ENCODE measurements at places on chromosomes 7 and 10.

GRCh38 chr10:24432478-24433416 lies 223.8 kb downstream of the KIAA1217 start:
- DNase-seq: no peak

DNA sequence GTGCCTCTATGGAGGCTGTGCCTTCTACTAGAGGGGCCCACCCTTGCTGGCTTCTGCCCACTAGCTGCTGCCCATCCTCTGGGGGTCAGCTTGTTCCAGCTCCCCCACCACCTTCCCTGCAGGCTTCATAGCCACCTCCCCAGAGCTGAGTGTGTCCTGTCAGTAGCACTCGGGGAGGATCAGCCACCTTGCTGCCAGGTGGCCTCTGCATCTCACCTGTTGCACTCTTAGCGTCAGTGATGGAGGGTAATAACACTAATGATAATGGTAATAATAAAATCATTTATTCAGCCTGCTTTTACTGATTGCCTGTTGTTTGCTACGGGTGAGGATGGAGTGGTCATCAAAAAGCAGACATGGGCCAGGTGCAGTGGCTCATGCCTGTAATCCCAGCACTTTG lies 377.6 kb downstream of the LRMDA start:
- no peak for DNase-seq

GRCh38 chr7:1234049-1234880 lies 1.6 kb downstream of the UNCX start:
- DNase-seq: no peak

- no peak for DNase-seq
Measured at GRCh38 chr7:103887853-103888602, 101.4 kb downstream of the RELN start.

DNA sequence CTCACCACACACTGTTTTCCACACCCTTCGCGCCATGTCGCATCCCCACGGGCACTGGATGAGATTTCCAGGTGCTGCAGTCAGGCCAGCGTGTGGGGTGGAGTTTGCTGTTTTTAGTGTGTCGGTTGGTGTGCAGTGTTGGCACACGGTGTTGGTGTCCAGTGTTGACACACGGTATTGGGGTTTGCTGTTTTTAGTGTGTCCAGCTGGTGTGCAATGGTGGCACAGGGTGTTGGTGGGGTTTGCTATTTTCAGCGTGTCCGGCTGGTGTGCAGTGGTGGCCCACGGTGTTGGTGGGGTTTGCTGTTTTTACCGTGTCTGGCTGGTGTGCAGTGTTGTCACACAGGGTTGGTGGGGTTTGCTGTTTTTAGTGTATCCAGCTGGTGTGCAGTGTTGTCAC lies 20.1 kb upstream of the PRKAR1B start:
- no peak for DNase-seq

DNA sequence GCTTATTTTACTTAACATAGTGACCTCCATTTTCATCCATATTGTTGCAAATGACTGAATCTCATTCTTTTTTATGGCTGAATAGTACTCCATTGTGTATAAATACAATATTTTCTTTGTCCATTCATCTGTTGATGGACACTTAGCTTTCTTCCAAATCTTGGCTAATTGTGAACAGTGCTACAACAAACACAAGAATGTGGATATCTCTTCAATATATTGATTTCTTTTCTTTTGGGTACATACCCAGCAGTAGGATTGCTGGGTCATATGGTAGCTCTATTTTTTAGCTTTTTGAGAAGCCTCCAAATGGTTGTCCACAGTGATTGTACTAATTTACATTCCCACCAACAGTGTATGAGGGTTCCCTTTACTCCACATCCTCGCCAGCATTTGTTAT lies 58.0 kb downstream of the CREB5 start:
- no peak for DNase-seq

GRCh38 chr10:27088119-27089044 lies 11.9 kb downstream of the ANKRD26 start:
- DNase-seq: no peak

GRCh38 chr7:24908727-24909126 lies 71.3 kb downstream of the OSBPL3 start:
- DNase-seq: no peak

DNA sequence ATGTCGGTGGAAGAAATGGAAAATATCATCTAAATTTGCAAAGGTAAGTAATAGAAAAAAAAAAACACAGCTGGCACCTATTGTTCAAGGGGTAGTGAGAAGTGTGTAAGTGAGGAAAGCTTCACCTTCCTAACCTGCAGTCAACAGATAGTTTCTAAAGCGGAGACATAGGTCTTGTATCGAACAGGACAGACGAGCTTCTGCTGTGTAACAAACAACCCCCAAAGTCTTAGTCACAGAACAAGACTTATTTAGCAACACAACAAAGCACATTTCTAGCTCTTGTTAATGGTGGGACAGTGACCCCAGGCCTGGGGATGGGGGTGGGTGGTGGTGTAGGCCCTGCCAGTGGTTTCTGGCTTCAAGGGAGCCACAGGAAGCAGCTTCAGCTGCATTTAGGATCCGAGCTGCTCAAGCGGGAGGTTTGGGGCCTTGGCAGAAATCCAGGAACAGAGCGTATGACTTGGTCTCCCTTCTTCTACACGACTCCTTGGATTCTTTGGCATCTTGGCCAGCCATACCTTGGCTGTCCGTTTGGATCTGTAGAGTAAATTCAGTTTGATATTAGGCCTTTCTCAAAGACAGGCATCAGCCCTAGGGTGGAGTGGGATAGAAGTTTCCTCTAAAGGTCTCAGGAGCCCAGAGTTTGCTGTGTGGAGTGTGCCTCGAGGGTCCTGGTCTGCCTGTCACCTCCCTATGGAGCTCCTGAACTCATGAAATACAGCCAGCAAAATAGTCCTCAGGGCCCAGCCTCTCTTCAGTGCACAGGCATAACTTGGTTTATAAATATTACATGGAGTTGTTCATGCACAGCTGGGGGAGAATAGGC lies 56.9 kb upstream of the SHH start:
- no peak for DNase-seq

DNA sequence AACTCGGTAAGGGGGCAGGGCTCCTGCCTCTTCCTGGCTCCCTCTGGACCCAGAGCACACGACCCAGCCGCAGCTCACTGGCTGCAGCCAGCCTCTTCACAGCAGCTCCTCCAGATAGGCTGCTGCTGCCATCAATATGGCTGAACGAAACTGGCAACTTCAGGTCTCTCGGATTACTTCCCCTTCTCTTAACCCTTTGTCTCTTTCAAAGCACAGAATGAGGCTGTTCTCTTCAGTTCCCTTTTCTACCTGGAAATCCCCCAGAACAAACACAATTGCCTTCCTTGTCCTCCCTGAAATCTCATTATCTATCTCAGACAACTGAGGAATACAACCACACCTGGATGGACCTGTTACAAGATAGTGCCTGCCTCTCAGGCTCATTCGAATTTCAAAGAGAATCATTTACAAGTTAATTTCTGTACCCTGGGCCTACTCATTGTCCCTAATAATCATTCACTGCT lies 193.4 kb upstream of the MBL2 start:
- no peak for DNase-seq

- no peak for DNase-seq
Measured at GRCh38 chr7:20208651-20209307, 8.4 kb downstream of the MACC1 start.

- no peak for DNase-seq
Measured at GRCh38 chr7:17524746-17525145, 226.3 kb downstream of the AHR start.

DNA sequence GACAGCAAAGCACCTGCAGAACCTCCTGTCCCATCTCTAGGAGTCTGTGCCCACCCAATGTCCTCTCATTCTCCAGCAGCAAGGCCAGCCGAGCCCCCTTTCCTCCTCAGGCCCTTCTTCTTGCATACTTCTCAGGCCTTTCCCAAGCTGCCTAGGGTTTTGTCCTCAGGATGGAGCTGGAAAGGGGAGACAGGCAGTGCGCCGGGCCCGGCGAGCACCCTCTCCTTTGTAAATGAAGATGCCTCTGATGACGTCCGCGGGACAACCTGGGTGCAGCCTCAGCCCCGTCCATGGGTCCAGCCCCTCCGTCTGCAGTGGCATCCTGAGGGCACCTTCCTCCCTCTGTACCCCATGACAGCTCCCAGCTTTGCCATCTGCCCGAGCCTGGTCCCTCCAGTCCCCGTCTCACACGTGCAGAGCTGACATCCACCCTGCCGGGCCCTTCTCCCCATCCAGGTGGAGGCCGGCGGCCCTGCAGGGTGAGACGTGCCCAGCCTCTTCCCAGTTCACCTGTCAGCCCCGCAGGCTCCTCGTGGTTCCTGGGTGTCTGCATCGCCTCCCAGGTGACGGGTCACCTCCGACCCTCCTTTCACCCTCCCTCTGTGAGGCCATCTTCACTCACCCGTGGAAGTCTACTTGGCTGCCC lies 36.4 kb downstream of the JAKMIP3 start:
- DNase-seq: no peak

DNA sequence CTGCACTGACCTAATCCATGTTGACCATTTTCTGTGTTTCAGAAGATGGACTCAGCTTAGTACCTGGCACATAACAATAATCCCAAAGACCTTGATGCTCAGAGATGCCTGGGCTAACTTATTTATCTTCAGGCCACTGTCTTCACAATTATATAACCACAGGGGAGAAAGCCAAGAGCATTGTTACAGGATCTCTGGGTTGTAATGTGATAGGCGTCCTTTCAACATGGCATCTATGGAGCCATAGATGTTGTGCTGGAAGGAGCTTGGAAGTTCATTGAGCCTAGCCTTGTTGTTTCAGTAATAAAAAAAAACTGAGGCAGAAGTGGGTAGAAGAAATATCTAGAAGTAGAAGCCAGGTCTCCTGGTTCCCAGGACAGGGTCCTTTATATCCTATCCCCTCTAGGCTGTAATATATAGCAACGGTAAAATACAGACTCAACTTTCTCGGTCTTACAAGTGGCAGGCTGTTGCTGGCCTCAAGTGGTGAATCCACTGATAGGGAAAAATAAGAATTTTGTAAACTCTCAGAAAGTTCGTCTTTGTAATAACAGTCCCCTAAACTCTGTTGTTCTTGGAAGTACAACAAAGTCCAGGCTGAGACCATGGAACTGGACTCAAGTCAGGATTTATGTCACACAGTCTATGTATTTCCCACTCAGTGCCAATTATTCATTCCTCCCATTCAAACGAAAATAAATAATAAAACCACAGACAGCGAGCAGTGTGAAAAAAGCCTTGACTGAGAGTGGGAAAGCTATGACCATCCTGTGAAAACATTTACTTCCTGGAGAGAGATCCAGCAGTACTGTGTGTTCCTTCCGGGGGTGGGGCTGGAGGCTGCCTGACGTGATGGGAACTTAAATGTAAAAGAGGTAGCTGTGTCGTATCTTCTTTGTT lies 277.6 kb downstream of the REEP3 start:
- no peak for DNase-seq
